NCI-H2107 (cell line): ENCODE measurements at places on chromosomes 5 and 9.

GRCh38 chr5:65142016-65142415 lies 339.7 kb downstream of the ADAMTS6 start:
- DNase-seq, result no peak

DNA sequence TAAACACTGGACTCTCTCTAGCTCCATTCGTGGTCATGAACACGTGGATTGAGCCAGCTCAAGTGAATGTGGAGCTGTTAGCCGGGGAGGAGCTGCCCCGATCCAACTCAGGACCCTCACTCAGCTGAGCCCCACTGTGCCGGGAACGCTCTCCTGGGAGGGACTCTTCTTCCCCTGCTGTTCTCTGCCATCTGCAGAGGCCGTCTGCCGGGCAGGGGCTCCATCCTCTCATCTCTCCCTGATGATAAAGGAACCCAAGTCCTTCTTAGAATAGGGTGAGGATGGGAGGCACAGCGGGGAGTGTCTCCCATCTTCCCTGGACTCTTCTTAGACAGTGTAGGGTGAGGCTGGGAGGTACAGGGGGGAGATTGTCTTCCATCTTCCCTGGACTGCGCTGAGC lies 120.5 kb upstream of the IRX4 start:
- no peak for DNase-seq

GRCh38 chr5:52859628-52860027 lies 71.9 kb downstream of the ITGA1 start:
- no peak for DNase-seq

- no peak for DNase-seq
Measured at GRCh38 chr5:172683264-172683644, 42.2 kb downstream of the NEURL1B start.

DNA sequence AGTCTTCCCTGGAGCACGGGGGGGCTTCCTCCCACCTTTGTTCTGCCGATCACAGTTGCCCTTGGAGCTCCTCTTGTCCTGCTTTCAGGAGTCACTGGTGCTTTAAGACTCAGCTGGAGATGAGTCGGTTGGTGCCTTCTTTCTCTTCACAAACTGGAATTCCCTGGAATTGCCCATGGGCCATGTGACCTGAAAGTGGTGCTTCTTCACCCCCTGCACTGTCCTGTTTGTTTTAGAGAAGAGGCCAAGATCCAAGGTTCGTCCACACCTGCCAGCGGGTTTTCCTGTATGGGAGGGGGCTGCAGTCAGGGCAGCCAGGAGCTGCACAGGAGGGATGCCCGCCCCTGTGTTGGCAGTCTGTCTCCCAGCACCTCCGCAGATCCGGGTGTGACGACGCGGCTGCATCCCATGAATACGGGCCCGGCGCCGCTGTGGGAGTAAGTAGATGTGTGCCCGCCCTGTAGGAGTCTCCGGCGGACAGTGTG lies 9.5 kb upstream of the MRPS2 start:
- no peak for DNase-seq

GRCh38 chr5:139387611-139388197 lies 2.0 kb downstream of the MZB1 start:
- DNase-seq, result no peak

DNA sequence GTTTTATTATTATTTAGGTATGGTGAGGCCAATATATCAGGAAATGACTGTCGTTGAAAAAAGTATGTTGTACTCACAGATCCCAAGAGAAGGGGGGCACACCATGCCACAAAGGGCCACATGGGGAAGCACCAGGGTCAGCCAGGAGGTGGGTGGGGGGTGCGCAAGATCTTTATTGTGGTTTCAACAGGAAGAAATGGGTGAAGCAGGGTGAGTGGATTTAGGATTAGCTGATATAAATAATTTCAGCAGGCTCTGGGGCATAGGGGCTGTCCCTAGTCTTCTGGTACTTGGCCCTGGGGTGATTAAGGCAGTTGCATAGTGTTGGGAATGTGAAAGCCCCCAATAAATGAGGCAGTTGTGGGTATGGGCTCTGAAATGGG lies 8.6 kb downstream of the PDCD1LG2 start:
- no peak for DNase-seq

GRCh38 chr9:79489261-79490000 lies 82.3 kb upstream of the TLE4 start:
- DNase-seq, result no peak

DNA sequence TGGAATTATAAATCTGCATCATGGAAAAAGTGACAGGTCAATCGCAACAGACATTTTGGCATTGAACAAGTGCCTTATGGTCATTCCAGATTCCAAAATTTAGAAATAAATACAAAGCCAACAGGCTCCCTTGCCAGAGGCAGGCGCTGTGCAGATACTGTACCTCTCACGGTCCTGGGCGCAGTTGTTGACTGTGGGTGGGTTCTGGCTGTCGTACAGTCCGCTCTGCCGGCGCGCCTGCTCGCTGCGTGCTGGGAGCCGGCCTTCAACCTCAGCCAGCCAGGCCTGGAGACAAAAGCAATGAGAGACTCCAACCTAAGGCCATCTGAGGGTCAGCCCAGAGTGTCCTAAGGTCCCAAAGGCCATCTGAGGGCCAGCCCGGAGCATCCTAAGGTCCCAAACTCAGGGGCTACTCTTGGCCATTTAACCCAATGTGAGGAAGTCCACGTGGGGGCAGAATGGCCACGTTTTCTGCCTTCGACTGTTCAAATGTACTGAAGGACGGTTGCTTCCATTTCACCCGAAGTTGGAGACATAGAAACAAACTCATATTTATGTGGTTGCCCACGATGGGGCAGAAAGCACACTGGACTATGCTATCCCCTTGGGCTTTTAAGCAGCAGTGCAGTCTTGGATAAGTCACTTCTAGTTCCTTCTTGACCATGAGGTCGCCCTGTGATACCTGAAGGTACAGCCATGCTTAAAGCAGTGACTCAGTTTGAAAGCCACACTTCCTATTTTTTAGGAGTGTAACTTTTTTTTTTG lies 65.2 kb downstream of the USP20 start:
- DNase-seq, result no peak

- no peak for DNase-seq
Measured at GRCh38 chr9:38234479-38235170, 157.9 kb upstream of the ALDH1B1 start.

DNA sequence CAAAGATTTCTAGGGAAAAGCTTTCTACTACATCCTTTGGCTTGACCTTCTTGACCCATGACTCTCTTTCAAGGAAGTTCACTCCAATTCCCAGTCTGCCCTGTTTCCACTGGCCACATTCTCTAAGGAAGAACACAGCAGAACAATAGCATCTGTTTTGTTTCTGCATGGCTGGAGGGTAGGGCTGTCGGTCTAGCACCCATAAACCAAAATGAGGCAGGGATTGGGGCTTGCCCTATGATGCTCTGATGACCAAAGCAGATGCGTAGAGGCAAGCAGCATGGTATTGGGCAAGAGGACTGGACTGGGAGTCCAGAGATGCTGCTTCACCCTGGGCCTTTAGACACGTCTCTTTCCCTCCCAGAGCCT lies 24.1 kb downstream of the GOLGA2 start:
- DNase-seq, result no peak
